HT-29 (cell line): ENCODE measurements at places on chromosomes 6 and 20. TPM values are rescaled to one million over a fixed set of nuclear protein-coding genes. Genes with fewer than 3 reads are reported as not detected.

GRCh38 chr20:58907320-58908137, 55.0 kb downstream of the GNAS start:
- DNase-seq, result peak; percentile 93

Gene THBD
- not detected in 2 replicates for total RNA-seq

GRCh38 chr6:167454003-167454402, 129.1 kb downstream of the TTLL2 start:
- no peak for DNase-seq

GRCh38 chr6:89799756-89800155, 19.8 kb downstream of the MDN1 start:
- no peak for DNase-seq

Gene IL17F
- total RNA-seq, result not detected in 2 replicates

- peak; percentile 31 for DNase-seq
Measured at GRCh38 chr6:137387096-137387764, 107.0 kb downstream of the OLIG3 start.

Gene NRSN1
- not detected in 2 replicates for total RNA-seq

GRCh38 chr20:17029698-17030097, 197.1 kb upstream of the PCSK2 start:
- DNase-seq, result no peak

DNA sequence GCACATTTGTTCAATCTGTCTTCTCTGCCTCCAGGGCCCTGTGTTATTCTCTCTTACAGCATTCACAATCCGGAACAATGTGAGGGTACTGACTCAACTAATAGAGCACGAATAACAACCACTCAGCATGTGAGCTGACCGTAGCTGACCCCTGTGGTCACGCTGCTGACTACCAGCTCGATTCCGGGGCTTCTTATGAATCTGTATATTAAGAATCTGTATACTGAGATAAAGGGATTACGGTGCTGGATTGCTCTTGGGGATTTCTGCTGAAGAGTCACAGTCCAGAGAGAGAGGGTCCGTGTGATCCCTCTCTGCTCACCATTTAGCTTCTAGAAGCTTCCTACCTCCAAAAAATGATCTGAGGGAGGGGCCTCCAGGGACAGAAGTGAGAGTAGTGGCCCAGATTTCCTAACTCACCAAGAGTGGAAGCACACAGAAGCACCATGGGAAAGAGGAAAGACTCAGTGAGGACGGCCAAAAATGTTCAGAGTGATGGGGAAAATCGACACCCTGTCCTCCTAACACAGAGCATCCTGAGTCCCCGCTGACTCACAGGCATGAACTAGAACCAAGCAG, 156.2 kb downstream of the THBS2 start:
- no peak for DNase-seq

DNA sequence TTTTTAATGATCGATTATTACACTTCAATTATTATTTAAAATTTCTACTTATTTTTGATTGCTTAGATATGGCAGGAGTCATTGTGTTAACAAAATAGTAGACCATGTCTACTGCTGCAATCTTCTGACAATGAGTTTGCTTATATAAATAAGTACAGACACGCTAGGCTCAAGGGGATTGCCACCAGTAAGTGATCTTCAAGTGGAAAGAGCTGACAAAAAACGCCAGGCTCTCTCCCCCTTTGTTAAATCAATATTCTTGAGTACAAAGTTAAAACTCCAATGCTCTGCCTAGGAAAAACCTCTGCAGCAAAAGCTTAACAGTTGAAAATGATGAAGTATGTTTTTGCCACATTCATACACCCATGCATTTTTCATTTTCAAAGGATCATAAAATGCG, 738.1 kb downstream of the HDGFL1 start:
- DNase-seq, result no peak

Gene ALDH8A1
- not detected in 2 replicates for total RNA-seq

Gene WFDC12
- not detected in 2 replicates for total RNA-seq

Gene LY6G6F
- total RNA-seq, result not detected in 2 replicates

- no peak for DNase-seq
Measured at GRCh38 chr6:92337571-92337970, 1081.8 kb downstream of the EPHA7 start.

DNA sequence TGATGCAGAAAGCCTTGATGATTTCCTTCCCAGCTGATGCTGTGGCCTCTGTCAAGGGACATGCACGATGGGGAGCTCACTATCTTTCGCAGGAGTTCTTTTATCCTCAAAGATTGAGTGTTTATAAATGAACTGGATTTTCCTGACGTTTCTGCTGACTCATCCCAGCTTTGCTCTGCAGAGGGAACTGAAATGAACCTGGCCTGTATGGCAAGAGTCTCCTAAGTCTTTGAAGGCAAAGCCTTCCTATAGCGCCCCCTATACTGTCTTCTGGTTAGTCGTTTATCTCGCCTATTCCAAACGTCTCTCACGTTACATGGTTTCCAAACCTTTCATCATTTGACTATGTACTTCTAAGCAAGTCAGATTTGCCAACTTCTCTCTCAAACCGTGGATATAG, 565.3 kb downstream of the KIF16B start:
- no peak for DNase-seq

GRCh38 chr20:44584162-44584561, 1.8 kb downstream of the PKIG start:
- DNase-seq, result no peak

GRCh38 chr6:36020154-36020553, 4.3 kb downstream of the SLC26A8 start:
- DNase-seq, result no peak

- DNase-seq, result no peak
Measured at GRCh38 chr6:144006736-144007477, 1.2 kb downstream of the PLAGL1 start.

- peak; percentile 59 for DNase-seq
Measured at GRCh38 chr20:57594092-57594951, 25.9 kb downstream of the ZBP1 start.

Gene PTK6
- total RNA-seq, result 26.3 and 31.1 TPM in 2 replicates

Gene C20orf144
- 0.15 TPM in 1 of 2 replicates, not detected in the other for total RNA-seq

DNA sequence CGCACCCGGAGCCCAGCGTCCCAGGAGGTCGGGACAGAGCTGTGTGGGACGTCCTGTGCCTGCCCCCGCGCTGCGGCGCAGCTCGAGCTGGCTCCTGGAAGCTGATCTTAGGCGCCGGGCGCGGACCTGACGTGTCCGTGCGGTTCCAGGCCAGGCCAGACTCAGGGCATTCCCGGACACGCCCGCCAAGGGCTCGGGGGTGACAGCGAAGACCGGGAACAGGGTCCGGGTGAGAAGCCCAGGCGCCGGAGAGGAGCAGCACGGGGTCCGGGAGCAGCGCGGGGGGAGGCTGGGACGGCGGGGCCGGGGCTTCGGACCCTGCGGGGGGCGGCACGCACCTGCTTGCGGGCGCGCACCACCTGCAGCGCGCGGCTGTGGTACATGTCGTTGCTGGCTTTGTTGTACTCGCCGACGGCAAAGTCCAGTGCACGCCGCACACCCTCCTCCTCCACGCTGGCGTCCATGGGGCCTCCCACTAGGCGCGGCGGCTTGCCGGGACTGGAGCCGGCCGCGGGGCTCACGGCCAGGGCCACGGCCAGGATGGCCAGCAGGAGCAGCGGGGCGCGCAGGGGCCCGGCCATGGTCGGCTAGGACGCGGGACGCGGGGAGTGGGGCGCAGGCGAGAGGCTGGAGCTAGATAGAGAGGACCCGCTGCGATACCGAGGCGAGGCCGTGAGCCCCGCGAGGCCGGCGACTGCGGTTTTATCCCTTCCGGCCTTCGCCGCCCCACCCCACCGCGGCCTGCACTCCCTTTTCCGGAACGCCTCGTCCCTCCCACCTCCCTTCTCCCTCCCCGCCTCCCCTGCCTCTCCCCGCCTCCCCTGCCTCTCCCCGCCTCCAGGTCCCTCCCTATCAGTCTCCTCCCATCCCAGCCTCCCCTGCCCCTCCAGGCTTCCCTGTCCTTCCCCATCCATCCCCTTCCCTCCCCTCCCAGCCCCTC, at the start of gene CST3:
Gene CST3, minus strand, starts transcription at position 674 of the 940 bp plus-strand sequence. Its CDS starts 93 bp downstream, at position 581.
- peak; percentile 84 for DNase-seq

- DNase-seq, result no peak
Measured at GRCh38 chr6:5517796-5518195, 256.5 kb downstream of the FARS2 start.

DNA sequence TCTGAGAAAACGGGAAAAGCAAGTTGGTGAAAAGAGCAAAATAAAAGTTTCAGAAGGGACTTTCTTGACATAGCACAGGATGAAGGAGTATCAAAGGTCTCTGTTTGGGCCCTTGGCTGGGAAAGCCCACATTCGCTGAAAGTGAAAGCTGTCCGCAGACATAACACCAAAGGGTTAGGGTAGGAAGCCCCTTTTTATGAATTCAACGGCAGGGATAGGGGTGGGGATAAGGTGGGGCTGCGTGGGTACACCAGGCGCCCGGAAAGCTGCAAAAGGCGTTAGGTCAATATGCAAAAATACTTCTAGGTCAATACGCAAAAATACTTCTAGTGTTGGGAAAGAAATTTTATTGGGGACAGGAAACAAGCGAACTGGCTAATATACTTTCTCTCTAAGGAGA, 135.1 kb downstream of the OR2B2 start:
- DNase-seq, result peak; percentile 30
